ENCODE measurements at places on chromosomes 1 and 21. TPM values are rescaled to one million over a fixed set of nuclear protein-coding genes. Genes with fewer than 3 reads are reported as not detected.

DNA sequence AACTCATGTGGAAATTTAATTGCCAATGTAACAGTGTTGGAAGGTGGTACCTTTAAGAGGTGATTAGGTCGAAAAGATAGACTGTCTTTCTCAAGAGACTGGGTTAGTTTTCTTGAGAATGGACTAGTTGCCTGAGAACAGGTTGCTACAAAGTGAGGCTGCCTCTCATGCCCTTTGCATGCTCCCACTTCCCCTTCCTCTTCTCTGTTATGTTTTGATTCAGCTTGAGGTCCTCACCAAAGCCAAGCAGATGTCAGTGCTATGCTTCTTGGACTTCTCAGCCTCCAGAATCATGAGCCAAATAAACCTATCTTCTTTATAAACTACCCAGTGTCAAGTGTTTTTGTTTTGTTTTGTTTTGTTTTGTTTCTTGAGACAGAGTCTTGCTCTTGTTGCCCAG is 187.0 kb upstream of the RUNX1 start:
- peaks cover 10% of the 10 kb centered on the region for H3K4me1 ChIP-seq
- H3K36me3 ChIP-seq, result no peaks in the 10 kb centered on the region
- no peak for DNase-seq
- H3K27me3 ChIP-seq, result no peaks in the 10 kb centered on the region
- no peak overlapping the region for H3K4me3 ChIP-seq

DNA sequence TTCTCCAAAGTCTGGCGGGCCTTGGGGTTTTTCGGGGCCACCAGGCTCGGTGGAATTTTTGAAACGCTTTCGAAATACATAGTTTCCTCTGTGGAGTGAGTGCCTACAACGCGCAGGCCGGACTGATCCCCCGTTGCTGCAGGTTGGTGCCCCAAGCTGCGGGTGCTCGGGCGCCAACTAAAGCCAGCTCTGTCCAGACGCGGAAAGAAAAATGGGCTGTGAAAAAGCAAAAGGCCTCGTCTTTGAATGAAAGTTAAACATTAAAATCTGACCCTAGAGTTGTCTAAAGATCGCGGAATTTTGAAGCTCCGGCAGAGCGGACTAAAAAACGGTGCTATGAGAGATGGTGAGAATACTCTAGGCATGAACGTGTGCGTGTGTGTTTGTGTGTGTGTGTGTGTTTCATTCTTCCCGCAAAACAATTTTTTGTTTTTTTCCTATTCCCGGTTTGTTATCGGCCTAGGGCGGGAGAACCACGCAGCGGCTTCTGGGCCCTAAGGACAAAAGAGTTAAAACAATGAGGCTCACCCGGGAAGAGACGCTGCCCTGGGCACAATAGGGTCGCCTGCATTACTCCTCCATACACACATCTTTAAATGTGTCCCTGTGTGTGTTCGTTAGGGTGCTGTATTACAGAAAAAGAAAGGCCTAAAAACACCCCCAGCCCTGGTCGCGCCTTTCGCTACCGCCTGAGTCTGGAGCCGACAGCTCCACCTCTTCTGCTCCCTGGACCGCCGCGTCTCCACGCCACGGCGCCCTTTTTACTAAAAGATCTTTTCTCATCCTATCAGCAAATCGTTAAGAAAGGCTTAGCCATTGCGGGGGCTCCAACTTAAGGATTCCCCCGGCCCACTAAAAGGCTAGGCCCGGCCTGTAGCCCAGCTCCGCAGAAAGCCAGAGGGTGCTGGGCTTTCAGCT is 3.2 kb downstream of the TBX15 start:
- H3K4me1 ChIP-seq, result no peaks in the 10 kb centered on the region
- no peak for DNase-seq
- no peak overlapping the region for H3K4me3 ChIP-seq
- H3K36me3 ChIP-seq, result no peaks in the 10 kb centered on the region
- H3K27ac ChIP-seq, result no peak overlapping the region
- peaks cover 77% of the 10 kb centered on the region for H3K27me3 ChIP-seq

GRCh38 chr21:41466024-41466820 is 40.2 kb downstream of the MX1 start:
- no peak for DNase-seq
- H3K4me3 ChIP-seq, result no peak overlapping the region
- no peaks in the 10 kb centered on the region for H3K36me3 ChIP-seq

GRCh38 chr1:178938959-178939317 is 68.1 kb upstream of the ANGPTL1 start:
- no peaks in the 10 kb centered on the region for H3K27me3 ChIP-seq
- H3K4me3 ChIP-seq, result no peak overlapping the region
- no peak for DNase-seq
- H3K4me1 ChIP-seq, result no peaks in the 10 kb centered on the region
- no peaks in the 10 kb centered on the region for H3K36me3 ChIP-seq
- H3K27ac ChIP-seq, result no peak overlapping the region

- H3K4me3 ChIP-seq, result no peak overlapping the region
- H3K36me3 ChIP-seq, result peaks cover 12% of the 10 kb centered on the region
- H3K27me3 ChIP-seq, result no peaks in the 10 kb centered on the region
These were observed 69.1 kb downstream of the RUSC1 start for GRCh38 chr1:155389826-155390225.

- H3K27me3 ChIP-seq, result no peaks in the 10 kb centered on the region
- no peak overlapping the region for H3K4me3 ChIP-seq
- DNase-seq, result no peak
- no peak overlapping the region for H3K27ac ChIP-seq
These were observed 566.8 kb upstream of the USP24 start for GRCh38 chr1:55781944-55782482.

DNA sequence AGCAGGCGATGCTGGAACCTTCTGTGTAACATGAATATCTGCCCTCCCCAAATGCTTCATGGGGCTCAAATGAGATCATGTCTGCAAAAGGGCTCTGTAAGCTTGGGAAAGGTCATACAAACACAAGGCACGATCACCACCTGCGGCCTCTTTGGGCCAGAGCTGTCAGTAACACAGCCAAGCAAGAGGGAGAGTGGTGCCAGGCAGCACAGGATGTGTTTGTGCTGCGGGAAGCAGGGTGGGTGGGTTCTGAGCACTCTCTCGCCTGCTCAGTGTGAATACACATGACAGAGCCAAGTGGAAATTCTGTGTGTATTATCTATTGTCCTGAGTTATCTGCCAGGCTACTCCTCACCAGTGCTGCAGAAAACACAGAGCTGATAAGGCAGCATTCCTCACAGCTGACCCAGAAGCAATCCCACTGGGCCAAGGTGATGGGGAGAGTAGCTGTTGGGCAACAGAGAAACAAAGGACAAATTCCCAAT is 101.2 kb downstream of the LAMC2 start:
- H3K36me3 ChIP-seq, result no peaks in the 10 kb centered on the region
- no peak overlapping the region for H3K27ac ChIP-seq
- peaks cover 11% of the 10 kb centered on the region for H3K27me3 ChIP-seq
- H3K4me3 ChIP-seq, result no peak overlapping the region
- DNase-seq, result no peak
- H3K4me1 ChIP-seq, result no peaks in the 10 kb centered on the region

- no peak overlapping the region for H3K4me3 ChIP-seq
- H3K27ac ChIP-seq, result no peak overlapping the region
- peaks cover 32% of the 10 kb centered on the region for H3K36me3 ChIP-seq
- no peaks in the 10 kb centered on the region for H3K27me3 ChIP-seq
These were observed 104.2 kb downstream of the COP1 start for GRCh38 chr1:176102768-176103350.

DNA sequence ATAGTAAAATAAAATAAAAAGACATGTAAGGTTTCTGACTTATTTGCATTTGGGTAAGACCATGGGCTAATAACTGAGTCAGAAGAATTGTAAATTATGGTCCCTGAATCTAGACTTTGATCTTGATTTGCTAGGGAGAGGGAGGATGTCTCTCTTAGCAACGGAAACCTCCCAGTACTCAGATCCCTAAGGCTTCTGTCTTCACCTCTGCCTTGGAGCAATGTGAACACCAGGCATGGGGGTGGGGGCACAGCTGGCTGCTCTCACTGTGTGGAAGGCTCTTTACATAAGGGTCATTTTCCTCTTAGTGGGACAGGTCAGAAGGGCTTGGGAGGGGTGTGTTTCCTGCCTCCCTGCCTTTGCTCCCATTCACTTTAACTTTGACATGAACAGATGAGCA is 17.0 kb upstream of the TMEM54 start:
- H3K36me3 ChIP-seq, result no peaks in the 10 kb centered on the region
- H3K27me3 ChIP-seq, result peaks cover 13% of the 10 kb centered on the region
- H3K4me3 ChIP-seq, result no peak overlapping the region
- DNase-seq, result no peak
- no peaks in the 10 kb centered on the region for H3K4me1 ChIP-seq
- H3K27ac ChIP-seq, result no peak overlapping the region

GRCh38 chr21:33380483-33380998 is 22.7 kb upstream of the IFNGR2 start:
- H3K4me3 ChIP-seq, result no peak overlapping the region
- DNase-seq, result peak; percentile 72
- H3K27me3 ChIP-seq, result peaks cover 40% of the 10 kb centered on the region
- H3K27ac ChIP-seq, result peak overlapping the region; percentile 73
- no peaks in the 10 kb centered on the region for H3K36me3 ChIP-seq

GRCh38 chr1:243413431-243414151 is 157.8 kb downstream of the SDCCAG8 start:
- no peak overlapping the region for H3K27ac ChIP-seq
- no peak for DNase-seq

GRCh38 chr21:39346671-39347331 is 2.1 kb downstream of the HMGN1 start:
- H3K4me1 ChIP-seq, result peaks cover 12% of the 10 kb centered on the region
- H3K4me3 ChIP-seq, result no peak overlapping the region
- H3K36me3 ChIP-seq, result peaks cover 36% of the 10 kb centered on the region

DNA sequence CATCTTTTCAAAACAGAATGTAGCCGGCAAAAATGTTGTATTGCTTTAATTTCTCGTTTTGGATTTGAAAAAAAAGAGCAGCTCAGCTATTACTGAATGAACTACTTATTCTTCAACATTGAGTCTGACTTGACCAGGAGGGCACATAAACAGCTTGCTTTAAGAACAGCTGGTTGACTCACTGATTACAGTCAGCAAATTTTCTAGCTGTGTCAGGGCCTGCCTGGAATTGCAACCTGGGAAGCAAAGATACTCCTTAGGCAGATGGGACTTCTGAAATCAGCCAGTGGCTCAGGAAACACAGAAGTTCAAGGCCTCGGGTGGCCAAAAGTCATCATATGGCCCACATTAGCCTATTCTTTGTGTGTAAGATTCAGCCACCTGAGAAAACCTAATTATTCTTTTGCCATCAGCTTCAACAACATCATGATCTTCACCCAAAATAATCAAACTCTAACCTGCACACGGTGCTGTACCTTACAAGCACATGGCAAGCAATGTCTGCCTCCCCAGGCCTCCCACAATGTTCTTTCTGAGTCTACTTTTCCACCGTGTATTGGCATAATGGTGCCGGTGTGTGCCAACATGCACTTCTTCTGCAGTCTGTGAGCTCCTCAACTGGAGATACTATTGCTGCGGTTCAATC is 307.2 kb downstream of the HHIPL2 start:
- peaks cover 7% of the 10 kb centered on the region for H3K27me3 ChIP-seq
- no peak for DNase-seq
- H3K27ac ChIP-seq, result no peak overlapping the region
- no peaks in the 10 kb centered on the region for H3K4me1 ChIP-seq
- H3K4me3 ChIP-seq, result no peak overlapping the region

- H3K36me3 ChIP-seq, result no peaks in the 10 kb centered on the region
- H3K4me1 ChIP-seq, result no peaks in the 10 kb centered on the region
- no peak overlapping the region for H3K4me3 ChIP-seq
- DNase-seq, result no peak
These were observed 497.5 kb upstream of the PBX1 start for GRCh38 chr1:164061528-164061927.

DNA sequence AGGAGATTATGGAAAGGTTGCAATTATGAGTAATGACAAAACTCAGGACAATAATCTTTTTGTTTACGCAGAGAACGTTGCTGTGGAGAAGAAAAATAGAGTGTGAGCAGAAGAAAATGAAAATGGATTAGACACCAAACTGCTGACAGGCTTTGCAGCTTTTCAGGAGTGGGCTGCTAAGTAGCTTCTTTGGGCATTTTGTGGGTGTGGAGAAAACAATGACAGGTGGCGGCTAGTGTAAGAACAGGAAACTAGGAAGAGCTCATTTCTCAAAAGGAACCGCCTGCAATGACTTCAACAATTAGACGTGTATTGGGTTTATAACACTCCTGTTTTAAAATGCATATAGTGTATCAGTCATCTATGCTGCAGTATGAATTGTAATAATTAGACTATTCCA is 18.3 kb upstream of the PALMD start:
- H3K27me3 ChIP-seq, result no peaks in the 10 kb centered on the region
- no peak for DNase-seq
- no peaks in the 10 kb centered on the region for H3K36me3 ChIP-seq
- H3K27ac ChIP-seq, result no peak overlapping the region
- no peak overlapping the region for H3K4me3 ChIP-seq

DNA sequence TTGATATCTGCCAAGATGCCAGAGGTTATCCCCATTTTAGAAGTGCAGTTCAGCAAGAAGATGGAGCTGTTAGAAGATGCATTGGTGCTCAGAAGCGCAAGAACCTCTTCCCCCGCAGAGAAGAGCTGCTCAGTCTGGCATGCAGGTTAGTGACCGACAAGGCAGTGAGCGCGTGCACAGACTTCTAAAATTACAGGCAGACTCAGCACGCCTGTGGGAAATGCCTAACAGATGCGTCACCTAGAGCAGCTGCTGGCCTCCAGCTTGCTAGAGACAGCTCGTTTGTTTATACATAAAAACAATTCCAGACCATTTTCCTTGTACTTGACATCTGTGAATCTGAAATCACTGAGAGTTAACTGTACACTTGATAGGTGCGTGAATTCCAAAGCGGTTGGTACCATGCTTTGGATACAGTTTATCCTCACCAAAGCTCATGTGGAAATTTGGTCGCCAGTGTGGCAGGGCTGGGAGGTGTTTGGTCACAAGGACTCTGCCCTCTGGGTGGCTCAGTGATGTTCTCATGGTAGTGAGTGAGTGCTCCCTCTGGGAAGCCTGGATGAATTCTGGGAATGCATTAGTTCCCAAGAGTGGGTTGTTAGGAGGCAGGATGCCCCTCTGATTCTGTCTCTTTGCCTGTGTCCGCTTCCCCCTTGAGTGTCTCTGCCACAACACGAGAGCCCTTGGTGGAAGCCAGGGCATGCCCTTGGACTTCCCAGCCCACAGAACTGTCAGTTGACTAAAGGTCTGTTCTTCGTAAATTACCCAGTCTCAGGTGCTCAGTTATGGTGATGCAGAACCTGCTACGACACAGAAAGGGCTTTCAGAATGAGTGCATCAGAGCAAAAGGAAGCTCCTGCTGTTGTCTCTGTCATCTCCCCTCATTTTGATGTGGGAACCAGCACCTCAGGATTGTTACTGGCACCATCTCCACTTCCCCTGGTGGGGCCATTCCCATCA is 24.4 kb downstream of the SNAP47 start:
- no peaks in the 10 kb centered on the region for H3K27me3 ChIP-seq
- peaks cover 26% of the 10 kb centered on the region for H3K36me3 ChIP-seq

SFN gene
- total RNA-seq, result 1.6 TPM

ANGEL2 gene
- 73.8 TPM for total RNA-seq

SPATA17 gene
- total RNA-seq, result not detected

XCL2 gene
- 4.7 TPM for total RNA-seq

OR2L13 gene
- not detected for total RNA-seq

HES3 gene
- not detected for total RNA-seq

IKBKE gene
- 60.7 TPM for total RNA-seq

OR10X1 gene
- total RNA-seq, result not detected
